ENCODE measurements at places on chromosomes 12 and 14.

GRCh38 chr12:19639781-19640415 lies 200.6 kb downstream of the AEBP2 start:
- peak; percentile 63 for DNase-seq

DNA sequence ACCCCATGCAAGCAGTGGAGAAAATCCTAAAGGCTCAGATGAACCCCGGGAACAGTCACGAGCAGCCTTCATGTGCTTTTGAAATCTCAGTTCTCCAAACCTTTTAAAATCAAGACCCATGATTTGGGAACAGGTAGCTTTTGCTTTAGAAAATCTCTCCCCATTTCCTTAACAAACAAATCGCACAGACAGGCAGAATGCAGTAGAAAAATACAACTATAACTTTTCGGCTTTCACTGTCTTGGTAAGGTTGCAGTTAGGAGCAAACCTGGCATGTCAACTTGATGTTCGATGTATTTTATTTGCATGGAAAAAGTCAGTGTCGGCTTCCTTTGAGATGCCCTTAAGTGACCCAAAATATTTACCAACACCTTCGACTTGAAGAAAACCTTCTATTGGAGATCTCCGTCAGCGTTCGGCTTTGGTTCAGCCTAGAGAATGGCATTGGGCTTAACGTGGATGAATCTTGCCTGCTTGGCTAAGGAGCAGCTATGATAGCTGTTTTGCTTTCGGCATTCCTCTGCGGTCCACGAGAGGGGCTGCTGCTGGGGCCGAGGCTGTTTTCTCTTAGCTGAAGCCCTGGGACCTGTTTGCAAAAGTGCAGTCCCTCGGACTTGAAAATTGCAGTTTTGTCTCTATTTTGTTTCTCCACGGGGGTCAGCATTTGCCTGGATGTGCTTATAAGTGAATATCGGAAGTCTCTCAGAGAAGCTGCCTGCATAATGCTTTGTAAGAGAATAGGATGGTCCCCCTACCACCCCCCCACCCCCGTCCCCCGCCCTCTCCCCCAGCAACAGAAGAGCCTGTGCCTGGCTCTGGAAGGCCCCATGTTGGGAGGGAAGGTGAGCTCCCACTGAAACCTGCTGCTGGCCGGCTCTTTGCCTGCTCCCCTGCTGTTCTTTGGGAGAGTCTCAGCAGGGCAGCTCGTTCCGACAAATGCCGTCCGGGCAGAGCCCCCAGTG lies 122.8 kb downstream of the AACS start:
- DNase-seq, result no peak

GRCh38 chr12:99521664-99522063 lies 125.9 kb upstream of the GARIN6 start:
- DNase-seq, result no peak

DNA sequence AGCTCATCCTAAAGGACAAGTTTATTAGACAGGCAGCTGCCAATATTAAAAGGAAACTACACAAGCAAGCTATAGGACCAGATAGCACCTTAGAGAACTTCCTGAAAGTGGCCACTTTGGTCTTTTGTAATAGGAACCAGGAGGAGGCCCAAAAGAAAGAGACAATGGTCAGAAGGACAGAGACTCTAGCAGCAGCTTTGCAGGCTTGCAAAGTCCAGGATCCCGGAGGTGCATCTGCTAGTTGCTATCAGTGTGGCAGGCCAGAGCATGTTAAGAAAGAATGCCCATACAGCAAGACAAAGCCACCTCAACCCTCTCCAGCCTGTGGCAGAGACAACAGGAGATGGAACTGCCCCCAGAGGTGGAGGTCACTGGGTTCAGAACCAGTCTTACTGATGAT lies 23.4 kb downstream of the APOBEC1 start:
- DNase-seq, result no peak

DNA sequence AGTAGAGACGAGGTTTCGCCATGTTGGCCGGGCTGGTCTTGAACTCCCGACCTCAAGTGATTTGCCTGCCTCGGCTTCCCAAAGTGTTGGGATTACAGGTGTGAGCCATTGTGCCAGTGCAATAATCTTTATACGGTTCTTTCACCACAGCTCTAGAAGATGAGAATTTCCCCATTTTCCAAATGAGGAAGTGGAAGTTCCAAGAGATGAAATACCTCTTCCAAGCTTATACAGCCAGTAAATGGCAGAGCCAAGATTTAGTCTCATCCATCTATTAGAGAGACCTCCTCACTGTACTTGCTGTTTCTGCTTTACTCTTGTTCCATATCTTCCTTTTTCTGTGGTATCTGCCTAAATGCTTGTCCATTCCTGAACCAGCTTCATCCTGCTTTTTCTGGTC lies 3.1 kb upstream of the LMNTD1 start:
- no peak for DNase-seq

DNA sequence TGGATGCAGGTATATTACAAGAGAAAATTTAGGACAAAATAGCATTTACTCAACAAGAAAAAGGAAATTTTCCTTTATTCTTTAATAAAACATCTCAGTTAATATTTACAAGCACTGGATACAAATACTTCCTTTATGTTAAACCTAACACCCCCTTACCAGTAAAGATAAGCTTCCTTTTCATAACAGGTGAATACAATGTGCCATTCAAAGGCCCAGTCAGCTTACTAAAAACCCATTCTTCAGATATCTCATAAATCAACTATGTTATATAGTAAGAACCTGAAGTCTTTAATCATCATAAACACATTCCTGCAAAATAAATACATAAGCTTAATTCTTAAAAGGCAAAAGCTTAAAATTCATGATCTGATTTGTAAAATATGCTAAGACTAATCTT lies 52.6 kb downstream of the LRP6 start:
- DNase-seq, result no peak

DNA sequence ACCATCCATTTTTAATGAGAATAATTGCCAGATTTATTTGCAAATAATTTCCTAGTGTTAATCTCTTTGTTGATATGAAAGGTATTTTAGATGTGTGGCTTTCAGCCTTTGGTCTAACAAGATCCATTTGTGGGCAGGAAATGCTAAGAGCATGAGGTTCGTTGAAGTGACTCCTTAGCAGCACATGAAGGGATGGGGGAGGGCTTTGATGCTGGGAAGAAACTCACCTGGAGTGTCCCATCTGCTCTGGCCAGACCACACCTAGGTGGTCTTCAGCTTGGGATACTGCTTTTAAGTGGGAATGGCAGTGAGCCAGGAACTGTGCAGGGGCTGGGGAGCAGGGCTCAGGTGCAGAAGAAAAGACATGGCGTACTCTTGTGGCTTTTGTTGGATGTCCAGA lies 13.6 kb downstream of the SFSWAP start:
- DNase-seq, result peak; percentile 15
